Stimulated activated CD4-positive, alpha-beta T cell treated with anti-CD3 and anti-CD28 coated beads, TNF-alpha, amount 100 ng/mL, for 48 hours (primary cell): ENCODE measurements at places on chromosomes 7 and 10.

GRCh38 chr7:112362053-112362650 lies 88.1 kb upstream of the IFRD1 start:
- no peak for DNase-seq

- DNase-seq: no peak
Observed at GRCh38 chr10:74854610-74855009, 28.2 kb downstream of the KAT6B start.

- no peak for DNase-seq
Observed at GRCh38 chr10:31384589-31384949, 65.6 kb downstream of the ZEB1 start.

GRCh38 chr7:110017405-110017804 lies 1073.5 kb upstream of the LRRN3 start:
- DNase-seq: no peak

- DNase-seq: no peak
Observed at GRCh38 chr7:159038066-159038465, 106.6 kb downstream of the VIPR2 start.

GRCh38 chr7:7795630-7796121 lies 77.3 kb upstream of the RPA3 start:
- DNase-seq: no peak

DNA sequence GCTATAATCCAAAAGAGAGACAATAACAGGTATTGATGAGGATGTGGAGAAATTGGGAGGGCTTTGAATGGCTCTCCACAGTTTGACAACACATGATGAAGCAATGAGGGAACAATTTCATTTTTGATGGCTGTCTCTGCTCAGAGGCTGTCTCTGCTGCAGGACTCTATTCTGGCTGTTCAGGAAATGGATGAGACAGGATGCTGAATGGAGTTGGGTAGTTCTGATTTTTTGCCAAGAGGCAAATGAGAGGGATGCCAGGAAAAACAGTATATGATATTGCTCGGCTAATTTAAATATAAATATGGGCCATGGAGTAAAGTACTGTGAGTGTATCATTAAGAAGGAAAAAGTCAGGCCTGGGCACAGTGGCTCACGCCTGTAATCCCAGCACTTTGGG lies 16.8 kb downstream of the APBB1IP start:
- no peak for DNase-seq

- DNase-seq: no peak
Observed at GRCh38 chr10:79409038-79409725, 36.2 kb downstream of the ZCCHC24 start.

DNA sequence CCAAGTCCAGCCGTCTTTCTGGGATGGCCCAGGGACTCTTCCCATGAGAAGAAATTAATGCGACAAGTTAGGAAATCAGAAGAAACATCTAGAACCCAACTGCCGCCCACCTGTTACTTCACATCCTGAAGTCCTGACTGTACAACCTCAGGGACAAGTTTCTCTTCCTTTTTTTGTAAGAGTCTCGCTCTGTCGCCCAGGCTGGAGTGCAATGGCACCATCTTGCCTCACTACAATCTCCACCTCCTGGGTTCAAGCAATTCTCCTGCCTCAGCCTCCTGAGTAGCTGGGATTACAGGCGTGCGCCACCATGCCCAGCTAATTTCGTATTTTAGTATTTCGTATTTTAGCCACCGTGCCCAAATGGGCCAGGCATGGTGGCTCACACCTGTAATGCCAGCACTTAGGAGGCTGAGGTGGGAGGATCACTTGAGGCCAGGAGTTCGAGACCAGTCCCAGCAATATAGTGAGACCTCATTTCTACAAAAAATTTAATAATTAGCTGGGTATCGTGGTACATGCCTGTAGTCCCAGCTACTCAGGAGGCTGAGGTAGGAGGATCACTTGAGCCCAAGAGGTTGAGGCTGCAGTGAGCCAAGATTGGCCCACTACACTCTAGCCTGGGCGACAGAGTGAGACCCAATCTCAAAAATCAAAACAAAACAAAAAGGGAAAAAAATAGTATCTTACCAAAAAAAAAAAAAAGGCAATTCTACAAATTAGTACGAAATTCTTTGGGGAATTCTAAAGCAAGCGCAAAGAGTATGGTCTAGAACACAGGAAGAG lies 20.8 kb downstream of the LAT2 start:
- DNase-seq: no peak

GRCh38 chr10:106751091-106751490 lies 413.4 kb downstream of the SORCS1 start:
- DNase-seq: no peak

- no peak for DNase-seq
Observed at GRCh38 chr7:114342431-114343179, 72.0 kb upstream of the FOXP2 start.

- no peak for DNase-seq
Observed at GRCh38 chr10:84337199-84337598, 8.8 kb downstream of the CCSER2 start.

- no peak for DNase-seq
Observed at GRCh38 chr10:109676703-109677102, 246.6 kb downstream of the XPNPEP1 start.

DNA sequence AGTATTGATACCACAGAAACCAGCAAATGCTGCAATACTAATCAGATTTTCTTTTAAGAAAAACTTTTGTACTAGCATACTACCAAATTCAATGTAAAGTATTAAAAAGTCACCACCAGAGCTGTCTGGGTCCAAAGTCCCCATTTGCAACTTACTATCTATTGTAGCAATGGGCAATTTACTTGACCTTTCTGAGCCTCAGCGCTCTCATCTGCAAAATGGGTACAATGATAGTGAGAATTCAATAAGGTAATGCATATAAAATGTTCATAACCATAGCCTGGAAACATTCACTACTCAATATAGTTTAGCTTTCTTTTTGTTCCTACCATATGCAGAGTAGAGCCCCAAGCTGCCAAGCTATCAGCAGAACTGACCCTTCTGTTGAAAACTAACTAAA lies 337.2 kb downstream of the ELMO1 start:
- no peak for DNase-seq

- DNase-seq: no peak
Observed at GRCh38 chr10:70573599-70574506, 28.7 kb downstream of the PRF1 start.

GRCh38 chr7:134724606-134725005 lies 54.8 kb upstream of the CALD1 start:
- DNase-seq: no peak

GRCh38 chr7:74173866-74174605 lies at the start of gene EIF4H:
EIF4H (plus strand) TSS chr7:74174356; CDS start chr7:74174384, 28 bp downstream.
- DNase-seq: peak; percentile 94

GRCh38 chr7:50721661-50722259 lies 60.9 kb downstream of the GRB10 start:
- DNase-seq: no peak

GRCh38 chr7:67311901-67312300 lies 315.3 kb downstream of the TYW1 start:
- no peak for DNase-seq

- no peak for DNase-seq
Observed at GRCh38 chr7:50204581-50204980, 99.9 kb upstream of the IKZF1 start.
